Fibroblast of skin of back (primary cell): ENCODE measurements at places on chromosomes 16 and 17.

GRCh38 chr16:5891296-5891695 lies 793.7 kb upstream of the EEF2KMT start:
- no peak for DNase-seq

GRCh38 chr16:55846598-55847346 lies 13.9 kb upstream of the CES1 start:
- DNase-seq, result no peak

DNA sequence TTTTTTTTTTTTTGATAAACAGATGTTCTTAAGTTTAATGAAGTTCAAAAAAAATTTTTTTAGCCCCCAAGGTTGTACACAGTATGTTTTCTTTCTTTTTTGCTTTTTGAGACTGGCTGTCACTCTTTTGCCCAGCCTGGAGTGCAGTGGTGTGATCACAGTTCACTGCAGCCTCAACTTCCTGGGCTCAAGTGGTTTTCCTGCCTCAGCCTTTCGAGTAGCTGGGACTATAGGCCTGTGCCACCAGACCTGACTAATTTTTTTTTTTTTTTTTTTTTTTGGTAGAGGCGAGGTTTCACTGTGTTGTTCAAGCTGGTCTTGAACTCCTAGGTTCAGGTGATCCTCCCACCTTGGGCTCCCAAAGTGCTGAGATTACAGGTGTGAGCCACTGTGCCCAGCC lies 12.8 kb downstream of the ITGAE start:
- no peak for DNase-seq

GRCh38 chr17:6343736-6344135 lies 91.2 kb downstream of the AIPL1 start:
- no peak for DNase-seq

- DNase-seq, result peak; percentile 58
These were observed 152.5 kb downstream of the XYLT1 start for GRCh38 chr16:17318238-17318637.
